Suppressor macrophage treated with lipopolysaccharide for 1 hour (primary cell): ENCODE measurements at places on chromosomes 5 and 9.

DNA sequence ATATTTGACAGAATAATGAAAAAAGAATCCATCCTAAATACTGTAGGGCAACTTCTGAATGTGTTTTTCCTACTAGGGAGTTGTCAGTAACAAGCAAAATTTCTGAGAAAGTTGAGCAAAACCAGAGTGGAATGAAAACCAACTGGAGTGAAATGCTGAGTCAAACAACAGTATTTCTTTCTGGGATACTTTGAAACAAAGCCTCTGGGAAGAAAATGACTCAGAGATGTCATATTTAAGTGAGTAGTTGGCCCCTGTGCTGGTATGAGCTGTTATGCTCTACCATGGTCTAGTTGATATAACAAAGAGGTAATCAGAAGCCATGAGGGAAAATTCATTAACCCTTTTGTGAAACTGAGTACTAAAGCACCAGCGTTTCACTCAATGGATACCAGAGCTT lies 372.1 kb upstream of the C9orf72 start:
- no peak for DNase-seq

GRCh38 chr5:52896534-52897237 lies 92.5 kb upstream of the ITGA2 start:
- DNase-seq, result no peak

GRCh38 chr9:126882746-126883145 lies 22.3 kb downstream of the ZBTB34 start:
- DNase-seq, result no peak

DNA sequence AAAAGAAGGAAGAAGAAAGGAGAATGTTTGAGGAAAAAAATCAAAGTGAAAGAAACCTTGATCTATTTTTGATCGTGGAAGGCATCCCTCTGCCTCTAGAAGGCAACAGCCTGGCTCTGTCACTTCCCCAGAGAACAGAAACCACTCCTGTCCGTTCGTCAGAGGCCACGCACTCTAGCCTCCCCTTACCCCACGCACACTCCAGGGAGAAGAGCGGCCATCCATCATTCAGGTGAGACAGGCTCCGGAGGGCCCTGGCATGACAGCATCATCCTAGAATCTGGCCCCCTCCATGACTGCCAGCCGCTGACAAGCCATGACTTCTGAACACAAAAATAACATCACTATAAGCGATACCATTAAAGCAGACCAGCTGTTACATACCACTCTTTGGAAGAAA lies 135.8 kb downstream of the ROR2 start:
- no peak for DNase-seq
